Stimulated activated CD8-positive, alpha-beta memory T cell treated with anti-CD3 and anti-CD28 coated beads, Interleukin-15, amount 100 ng/mL, for 4 hours (primary cell): ENCODE measurements at places on chromosomes 2 and 18.

DNA sequence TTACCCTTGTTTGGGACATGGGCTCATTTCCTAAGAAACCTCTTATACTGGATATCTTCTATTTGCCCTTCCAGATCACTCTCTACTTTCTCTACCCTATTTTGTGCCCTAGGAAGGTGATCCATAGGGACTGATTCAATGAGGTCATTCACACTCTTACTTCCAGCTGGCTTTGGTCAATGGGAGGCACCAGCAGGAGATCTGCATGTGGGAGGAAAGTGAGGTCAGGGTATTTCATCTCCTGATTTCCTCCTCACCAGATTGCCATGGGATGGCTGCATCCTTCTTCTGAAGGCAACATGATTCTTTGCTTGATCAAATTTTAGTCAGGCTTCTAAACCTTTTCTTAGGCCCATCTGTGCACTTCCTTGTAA, 15.2 kb downstream of the M1AP start:
- DNase-seq: no peak

GRCh38 chr18:77935342-77935741, 685.7 kb downstream of the GALR1 start:
- DNase-seq: no peak

- DNase-seq: no peak
These were observed 77.3 kb downstream of the DSC3 start for GRCh38 chr18:30965237-30965636.

DNA sequence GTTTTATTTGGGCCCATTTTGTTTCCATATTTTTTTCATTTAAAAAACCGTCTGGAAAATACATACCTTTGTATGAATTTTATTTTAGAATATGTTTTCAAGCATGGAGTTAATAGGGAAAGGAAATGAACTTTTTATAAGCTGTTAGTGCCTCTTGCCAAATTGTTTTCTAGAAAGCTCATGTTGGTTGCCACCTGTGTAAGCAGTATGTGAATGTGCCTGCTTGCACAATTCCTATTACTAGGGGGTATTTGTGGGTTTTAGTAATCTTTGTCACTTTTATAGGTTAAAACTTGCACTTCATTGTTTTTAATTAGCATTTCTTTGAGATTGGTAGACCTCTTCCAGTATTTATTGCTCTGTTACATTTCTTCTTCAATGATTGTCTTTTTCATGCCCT, 107.3 kb downstream of the TANC1 start:
- DNase-seq: no peak

- no peak for DNase-seq
These were observed 91.6 kb downstream of the ASB1 start for GRCh38 chr2:238518172-238518820.

GRCh38 chr2:25606892-25607291, 66.5 kb downstream of the DTNB start:
- DNase-seq: no peak

DNA sequence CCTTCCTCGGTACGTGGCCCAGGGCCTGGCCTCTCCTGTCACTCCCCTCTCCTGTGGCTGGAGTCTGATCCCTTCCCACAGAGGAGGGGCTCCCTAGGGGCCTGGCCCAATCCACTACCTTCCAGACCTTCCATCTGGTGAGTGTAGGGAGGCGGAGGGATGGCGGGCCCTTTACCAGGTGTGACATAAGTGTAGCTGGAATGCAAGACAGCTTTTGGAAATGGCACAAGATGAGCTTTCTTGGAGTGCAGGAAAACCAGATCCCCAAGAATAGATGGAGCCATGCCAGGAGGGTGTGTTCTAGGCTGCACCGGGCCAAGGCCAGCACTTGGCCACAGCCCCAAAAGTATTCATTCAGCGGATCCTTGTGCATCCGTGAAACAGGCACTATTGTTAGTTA, 30.1 kb downstream of the IGFBP5 start:
- DNase-seq: no peak

- DNase-seq: no peak
These were observed 30.2 kb downstream of the MCFD2 start for GRCh38 chr2:46885376-46885775.

DNA sequence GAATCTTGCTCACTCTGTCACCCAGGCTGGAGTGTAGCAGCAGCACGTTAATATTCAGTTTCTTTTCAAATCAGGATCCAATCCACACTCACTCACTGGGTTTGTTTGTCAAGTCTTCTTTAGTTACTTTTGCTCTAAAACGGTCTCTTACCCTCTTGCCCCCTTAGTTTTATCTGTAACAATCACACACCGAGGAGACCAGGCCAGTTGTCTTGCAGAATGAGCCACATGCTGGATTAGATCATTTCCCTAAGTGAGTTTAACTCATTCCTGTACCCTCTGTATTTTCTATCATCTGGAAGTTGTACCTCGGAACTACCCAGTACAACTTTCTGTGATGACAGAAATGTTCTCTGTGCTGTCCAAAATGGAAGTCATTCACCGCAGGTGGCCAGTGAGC, 20.7 kb upstream of the TOGARAM2 start:
- DNase-seq: no peak

DNA sequence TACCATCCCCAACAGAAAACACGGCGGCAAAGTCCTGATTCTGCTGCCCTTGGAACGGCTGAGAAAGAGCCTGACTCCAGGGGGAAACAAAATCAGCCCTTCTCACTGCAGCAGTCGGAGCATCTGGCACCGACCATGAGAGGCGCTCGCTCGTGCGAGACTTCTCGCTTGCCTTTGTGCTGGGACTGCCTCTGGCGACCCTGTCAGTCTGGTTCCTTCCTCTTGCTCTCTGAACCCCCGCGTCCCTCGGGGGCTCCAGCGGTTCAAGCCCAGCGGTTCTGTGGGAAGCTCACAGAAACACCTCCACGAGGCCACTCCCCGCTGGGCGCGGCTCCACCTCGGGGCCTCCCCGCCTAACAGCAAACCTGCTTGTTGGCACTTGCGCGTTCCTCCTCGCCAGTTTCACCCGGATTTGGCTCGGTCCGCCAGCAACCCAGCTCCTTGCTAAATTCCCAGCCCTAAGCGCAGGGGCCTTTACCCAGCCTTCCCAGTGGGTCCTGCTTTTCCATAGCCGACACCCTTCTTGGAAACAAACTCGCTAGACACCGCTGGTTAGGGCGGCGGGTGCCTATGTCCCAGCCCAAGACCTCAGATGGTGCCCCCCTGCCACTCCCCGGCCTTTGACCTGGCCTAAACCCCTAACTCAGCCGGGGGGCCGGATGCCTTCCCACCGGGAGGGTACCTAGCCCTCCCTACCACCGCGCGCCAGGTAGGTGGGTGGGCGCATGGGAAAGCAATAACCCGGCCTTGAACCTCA, 2.2 kb downstream of the RND3 start:
- no peak for DNase-seq

DNA sequence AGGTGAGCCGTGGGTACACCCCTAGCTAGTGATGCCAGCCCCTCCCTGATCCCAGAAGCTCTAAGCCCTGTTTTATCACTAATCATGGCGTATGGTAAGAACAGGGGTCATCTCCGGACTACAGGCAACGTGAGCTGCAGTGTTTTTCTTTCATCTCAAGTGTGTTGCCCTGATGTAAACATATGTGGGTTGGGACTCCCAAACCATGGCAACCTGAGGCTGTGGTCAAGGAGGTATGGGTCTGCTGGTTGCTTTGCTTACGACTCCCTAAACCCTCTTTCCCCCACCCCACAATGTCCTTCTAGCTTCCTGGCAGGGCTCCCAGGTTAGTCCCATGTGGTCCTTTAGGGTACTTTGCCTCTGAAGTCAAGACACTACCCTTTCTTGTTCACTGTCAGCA, 53.6 kb upstream of the AFF3 start:
- DNase-seq: no peak

- no peak for DNase-seq
These were observed 393.5 kb downstream of the MTX2 start for GRCh38 chr2:176662753-176663152.

DNA sequence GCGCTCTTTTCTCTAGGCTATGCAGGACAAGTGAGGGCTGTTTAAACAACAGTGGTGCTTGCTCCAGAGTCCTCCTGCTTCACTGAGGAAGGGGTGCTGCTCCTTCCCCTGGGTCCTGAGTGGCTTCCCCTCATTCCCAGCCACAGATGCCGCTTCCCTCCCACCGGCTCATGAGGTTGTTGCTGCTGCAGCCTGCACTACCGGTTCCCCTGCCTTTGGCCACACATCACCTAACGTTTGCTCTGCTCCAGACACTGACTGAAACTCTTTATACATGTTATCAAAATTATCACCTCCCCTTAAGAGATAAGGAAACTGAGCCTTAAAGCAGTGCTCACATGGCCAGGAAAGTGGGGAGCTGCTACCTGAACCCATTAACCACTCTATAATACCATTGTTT, 130.8 kb upstream of the LGALSL start:
- DNase-seq: no peak

DNA sequence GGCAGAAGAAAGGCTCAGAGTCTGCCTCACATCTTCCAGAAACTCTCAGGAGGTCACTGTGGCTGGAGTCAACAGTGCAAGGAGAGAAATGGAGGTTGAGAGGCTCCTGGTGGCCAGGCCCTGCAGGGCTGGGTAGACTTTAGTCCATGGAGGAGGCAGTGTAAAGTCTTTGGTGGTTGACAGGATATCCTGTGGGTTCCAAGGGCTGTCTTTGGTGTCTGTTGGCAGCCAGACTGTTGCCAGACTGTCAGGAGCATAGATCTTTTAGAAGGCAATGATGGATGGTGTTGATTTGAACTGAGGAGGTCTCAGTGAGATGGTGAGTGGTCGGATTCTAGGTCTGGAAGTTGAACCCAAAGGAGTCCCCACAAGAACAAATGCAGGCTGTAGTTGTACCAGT, 45.0 kb upstream of the SKOR2 start:
- DNase-seq: no peak

DNA sequence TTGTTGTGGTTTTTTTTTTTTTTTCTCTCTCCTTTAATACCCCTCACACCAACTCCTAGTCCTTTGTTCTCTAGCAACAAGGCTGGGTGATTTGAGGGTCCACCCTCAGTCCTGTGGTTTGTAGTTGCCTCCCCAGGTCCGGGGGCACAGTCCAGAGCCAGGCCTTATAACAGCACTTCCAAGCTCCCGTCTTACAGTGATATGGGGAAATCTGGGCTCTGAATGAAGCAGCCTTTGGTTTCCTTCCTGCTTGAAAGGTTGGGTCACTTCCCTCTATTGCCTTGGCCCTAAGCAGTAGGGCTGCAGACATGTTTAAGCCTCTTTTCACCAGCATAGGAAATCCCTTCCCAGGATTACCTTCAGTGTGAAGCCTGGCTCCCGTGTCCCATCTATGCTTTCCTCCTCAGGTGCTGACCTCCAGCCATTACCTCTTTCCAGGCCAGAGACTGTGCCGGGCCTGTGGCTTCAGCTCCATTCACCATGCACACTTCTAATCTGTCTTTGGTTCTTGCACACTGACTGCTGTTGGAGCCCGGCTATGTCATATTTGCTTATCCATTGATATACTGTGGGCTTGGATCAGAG, 21.2 kb upstream of the NTSR2 start:
- DNase-seq: no peak

- no peak for DNase-seq
These were observed 67.8 kb downstream of the CIB4 start for GRCh38 chr2:26573241-26573925.

- DNase-seq: no peak
These were observed 334.2 kb downstream of the GRB14 start for GRCh38 chr2:164287056-164287455.

DNA sequence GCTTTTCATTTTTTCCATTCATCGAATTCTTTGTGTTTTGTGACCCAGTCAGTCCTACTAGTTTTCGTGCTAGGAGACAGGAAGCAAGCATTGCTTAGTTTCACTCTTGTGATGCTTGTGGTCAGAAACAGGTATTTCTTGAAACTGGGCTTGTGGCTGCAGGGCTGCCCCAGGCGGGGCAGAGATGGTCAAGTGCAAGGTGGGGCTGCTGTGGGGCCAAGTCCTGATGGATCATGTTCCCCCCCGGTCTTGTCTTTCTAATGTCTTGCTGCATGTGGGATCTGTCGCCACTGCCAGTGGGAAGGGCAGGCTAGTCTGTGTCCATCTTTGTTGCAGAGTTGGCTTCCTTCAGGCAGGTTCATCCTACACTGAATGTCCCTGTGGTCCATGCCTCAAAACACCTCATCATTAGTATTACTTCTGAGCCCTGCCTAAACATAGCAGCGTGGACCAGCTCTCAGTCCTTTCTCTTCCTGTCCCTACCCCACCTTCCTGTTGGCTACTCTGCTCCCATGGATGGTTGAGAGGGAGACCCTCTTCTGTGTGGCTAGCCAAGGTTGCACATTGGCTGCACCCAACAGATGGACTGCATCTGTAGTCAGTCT, 38.7 kb downstream of the INPP4A start:
- DNase-seq: no peak

GRCh38 chr2:65877331-65878010, 445.1 kb upstream of the SPRED2 start:
- DNase-seq: no peak

DNA sequence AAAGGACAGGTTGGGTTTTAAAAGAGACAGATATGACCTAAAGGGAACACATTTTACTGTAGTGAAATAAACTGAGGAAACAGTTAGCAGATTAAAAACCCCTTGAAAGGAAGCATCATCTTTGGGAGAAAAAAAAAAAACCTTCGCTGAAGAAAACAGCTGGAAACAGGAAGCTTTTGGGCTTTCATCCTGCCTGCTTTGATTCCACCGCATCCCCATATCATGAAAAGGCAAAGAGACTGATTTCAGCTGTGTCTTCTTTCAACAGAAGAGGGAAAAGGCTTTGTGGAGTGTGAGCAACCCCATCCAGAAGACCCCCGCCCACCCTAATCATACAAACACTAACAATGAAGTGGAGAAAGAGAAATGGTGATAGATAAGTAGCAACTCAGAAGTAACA, 86.4 kb downstream of the TCF4 start:
- DNase-seq: no peak

DNA sequence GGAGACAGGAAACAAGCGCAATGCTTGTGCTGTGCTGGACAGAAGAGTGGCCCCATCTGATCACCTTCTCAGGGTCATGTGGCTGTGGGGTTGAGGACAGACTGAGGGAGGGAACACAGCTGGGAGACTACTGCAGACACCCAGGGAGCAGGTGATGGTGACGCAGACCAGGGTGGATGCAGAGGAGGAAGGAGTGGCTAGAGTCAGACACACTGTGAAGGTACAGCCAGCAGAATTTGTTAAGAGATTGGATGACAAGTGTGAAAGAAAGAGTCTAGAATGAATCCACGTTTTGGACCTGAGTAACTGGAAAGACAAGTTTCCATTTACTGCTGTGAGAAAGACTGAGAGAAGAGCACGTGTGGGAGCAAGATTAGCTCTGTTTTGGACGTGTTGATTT, 15.9 kb upstream of the POMC start:
- DNase-seq: no peak

DNA sequence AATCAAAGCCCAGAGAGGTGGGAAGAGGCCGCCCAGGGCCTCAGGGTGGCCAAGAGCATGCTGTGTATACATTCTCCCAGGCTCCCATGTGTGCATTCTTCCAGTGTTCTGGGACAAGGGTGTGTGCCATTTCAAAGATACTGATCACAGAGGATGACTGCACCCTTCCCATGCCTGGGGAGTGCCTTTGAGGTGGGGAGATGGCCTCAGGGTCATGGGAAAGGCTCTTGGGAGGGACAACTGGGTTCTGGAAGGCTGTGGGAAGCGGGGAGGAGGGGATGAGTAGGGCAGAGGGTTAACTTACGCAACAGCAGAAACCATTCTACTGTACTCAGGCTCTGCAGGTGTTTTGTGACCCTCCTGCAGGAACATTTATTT, 40.9 kb downstream of the KLHL29 start:
- no peak for DNase-seq
